Cardiac fibroblast (primary cell): ENCODE measurements at places on chromosomes 1 and 21.

GRCh38 chr1:192609110-192610079 is 26.6 kb upstream of the RGS13 start:
- DNase-seq: no peak

DNA sequence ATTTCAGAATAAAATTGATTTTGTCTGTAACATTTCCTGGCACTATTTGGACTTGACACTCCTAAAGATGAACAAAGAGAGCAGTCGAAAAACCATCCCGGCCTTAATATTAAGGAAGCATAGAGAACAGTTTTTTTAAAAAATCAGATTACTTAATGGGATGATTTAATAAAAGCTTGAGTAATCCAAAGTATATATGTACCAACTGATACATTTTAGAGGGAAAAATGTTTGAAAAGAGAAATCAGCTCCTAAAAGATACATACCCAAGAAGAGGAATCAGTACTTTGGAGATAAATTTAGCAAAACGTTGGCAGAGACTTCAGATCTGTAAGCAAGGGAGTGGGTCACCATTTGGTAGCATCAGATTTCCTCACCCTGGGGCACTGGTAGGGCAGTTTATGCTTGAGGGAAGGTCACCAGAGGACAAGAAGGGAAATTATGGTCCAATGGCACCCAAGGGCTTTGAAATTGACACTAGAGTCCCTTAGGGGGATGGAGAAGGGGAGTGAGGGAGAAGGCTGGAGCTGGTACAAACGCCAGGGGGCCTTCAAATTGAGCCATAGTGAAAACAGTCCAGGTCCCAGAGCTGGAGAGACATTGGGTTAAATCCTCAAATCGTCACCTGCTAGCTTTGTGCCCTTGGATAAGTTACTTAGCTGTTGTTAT is 5.9 kb downstream of the SLAMF7 start:
- no peak for DNase-seq

DNA sequence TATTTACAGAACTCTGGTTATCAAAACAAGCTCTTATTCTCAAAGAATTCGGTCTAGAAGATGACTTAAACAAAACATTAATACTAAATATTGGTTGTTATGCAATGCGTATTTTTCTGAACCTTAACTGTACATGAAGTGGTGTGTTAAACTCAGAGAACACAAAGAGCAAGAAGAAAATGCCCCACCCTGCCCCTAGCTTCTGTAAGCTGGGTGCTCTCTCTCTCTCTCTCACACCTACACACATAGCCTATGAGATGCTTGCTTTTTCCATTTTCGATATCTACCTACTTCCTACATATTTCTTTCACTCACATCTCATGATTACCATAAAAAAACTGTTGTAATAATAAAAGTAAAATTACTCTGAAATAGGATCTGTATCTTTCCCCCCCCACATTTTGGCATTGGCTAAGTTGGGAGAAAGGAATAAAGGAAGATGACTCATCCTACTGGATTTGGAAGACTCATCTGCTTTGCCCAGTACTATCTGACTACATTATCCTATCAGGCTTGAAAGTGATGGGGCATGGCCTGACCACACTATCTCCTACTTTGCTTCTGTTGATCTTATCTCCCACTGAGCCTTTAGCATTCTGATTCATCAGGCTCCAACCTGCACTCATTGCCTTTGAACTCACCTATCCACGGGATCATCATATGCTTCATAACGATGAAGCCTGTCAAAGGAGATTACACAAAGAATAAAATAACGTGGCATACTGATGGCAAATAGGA is 2.9 kb downstream of the CRYZ start:
- DNase-seq: peak; percentile 36

DNA sequence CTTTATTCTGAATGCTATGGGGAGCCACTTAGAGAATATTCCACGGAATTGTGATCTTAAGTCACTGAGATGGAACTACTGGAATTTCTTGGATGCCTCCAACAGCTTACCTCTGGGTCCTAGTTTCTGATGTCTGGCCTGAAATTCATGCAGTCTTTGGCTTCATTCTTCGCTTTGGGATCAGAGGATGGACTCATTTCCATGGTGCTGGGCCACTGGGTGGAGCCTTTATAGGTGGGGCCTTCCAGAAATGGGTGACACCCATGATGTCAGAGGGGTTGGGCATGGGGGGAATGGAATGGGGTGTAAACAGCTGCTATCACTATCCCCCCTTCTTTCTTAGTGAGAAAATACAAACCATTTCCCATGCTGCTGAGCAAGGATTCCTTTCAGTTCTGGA is 73.7 kb upstream of the FGGY start:
- DNase-seq: no peak

- DNase-seq: no peak
These were observed 2.7 kb upstream of the LHX9 start for GRCh38 chr1:197914510-197914909.

- no peak for DNase-seq
These were observed 1.8 kb downstream of the CTXND2 start for GRCh38 chr1:150888727-150889126.

DNA sequence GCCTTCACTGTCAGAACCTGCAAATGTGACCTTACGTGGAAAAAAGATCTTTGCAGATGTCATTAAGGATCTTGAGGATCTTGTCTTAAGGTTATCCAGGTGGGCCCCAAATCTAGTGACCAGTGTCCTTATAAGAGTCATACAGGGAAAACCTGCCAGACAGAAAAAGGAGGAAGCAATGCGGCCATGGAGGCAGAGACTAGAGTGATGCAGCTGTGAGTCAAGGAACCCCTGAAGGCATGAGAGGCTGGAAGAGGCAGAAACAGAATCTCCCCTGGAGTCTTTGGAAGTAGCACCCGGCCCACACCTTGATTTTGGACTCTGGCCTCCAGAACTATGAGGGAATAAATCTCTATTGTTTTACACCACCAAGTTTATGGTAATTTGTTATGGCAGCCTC is 36.5 kb upstream of the DNASE2B start:
- no peak for DNase-seq

GRCh38 chr1:205934788-205935187 is 8.5 kb downstream of the SLC26A9 start:
- DNase-seq: no peak
